ENCODE measurements at places on chromosomes 6 and 20.
A peak's percentile ranks its signal among the peaks of the same experiment; 100 is the strongest.

DNA sequence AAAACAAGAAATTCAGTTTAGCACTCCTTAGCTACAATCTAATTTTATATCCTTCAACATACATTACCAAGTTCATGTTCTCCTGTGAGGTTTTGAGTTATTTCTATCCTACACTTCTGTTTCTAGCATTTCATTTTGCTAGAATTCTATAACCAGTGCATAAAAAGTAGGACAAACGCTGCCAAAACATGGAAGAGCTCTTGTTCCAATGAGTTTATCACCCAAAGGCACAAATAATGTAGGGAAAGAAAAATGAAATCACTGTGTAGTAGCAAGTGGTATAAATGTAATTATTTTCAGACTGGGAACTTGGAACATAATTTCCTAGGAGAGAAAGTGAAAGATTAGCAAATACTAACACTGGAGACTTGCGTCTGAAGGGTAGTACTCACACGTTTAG is 413.3 kb upstream of the NRSN1 start:
- DNase-seq, result no peak

DNA sequence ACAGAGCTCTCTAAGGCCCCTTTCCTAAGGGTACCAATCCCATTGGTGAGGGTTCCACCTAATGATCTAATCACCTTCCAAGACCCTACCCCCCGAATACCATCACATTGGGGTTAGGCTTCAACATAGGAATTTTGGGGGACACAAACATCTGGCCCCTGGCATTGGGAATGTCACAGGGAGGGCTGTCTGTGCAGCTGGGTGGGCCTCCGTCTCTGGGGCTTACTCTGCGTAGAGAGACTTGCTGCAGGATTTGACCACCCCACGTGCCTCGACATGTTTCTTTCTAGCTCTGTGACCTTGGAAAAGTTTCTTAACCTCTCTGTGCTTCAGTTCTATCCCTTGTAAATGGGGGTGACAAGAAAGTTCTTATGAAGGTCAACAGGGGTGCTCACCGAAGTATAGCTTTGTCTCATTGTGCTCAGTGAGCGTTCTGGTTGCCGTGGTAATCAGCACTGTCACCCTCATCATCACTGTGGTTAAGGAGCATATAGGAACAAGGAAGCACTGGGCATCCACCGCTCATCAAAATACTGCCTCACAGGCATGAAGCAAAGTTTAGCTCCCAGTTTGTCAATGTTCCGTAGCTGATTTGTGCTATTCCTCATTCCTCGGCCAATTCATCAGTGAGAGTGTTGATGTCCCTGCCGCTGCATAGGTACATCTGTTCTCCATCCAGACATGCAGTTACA is 152.8 kb downstream of the SYCP2 start:
- no peak for DNase-seq

- DNase-seq, result no peak
Observed at GRCh38 chr6:151313066-151313491, 73.3 kb downstream of the AKAP12 start.

DNA sequence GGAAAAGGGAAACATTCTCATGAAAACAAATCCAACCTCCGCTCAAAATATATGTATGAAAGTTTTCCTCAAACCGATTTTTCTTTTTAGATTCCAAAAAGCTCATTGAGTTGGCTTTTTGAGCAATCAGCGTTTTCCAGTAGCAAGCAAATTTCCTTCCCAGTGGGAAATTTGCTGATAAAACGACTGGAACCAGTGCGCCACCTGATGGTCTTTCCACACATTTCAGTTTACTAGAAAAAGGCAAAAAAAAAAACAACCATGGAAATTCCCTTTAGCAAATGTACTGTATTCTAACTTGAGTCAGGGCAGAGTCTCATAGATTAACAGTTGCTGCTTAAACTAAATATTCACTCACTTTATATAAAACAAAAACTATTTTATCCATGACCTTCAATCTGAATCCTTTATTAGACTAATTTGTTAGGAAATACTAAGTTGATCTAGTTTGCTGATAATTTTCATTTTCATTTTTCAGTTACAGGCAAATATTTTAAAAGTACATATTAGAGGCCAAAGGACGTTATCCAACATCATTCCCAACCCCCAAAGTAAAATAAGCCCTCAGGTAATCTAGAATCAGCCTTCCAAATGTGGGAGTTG is 271.5 kb downstream of the FOXA2 start:
- no peak for DNase-seq

DNA sequence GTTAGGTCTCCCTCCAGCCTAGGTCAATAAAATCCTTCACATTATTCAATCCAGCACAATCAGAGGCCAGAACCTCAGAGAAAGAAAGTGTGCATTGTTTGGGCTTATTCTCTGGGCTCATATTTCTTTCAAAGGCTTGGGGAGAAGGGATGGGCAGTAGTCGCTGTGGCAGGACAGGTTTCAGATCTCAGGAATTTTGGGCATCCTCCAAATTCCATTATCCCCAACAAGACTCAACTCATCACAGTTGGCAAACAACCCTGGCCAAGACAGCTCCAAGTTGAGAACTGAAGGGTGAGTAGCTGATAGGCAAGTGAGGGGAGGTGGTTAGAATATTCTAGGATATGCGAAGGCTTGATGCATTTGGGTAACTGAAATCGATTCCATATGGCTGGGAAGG is 27.2 kb upstream of the CHD6 start:
- no peak for DNase-seq

DNA sequence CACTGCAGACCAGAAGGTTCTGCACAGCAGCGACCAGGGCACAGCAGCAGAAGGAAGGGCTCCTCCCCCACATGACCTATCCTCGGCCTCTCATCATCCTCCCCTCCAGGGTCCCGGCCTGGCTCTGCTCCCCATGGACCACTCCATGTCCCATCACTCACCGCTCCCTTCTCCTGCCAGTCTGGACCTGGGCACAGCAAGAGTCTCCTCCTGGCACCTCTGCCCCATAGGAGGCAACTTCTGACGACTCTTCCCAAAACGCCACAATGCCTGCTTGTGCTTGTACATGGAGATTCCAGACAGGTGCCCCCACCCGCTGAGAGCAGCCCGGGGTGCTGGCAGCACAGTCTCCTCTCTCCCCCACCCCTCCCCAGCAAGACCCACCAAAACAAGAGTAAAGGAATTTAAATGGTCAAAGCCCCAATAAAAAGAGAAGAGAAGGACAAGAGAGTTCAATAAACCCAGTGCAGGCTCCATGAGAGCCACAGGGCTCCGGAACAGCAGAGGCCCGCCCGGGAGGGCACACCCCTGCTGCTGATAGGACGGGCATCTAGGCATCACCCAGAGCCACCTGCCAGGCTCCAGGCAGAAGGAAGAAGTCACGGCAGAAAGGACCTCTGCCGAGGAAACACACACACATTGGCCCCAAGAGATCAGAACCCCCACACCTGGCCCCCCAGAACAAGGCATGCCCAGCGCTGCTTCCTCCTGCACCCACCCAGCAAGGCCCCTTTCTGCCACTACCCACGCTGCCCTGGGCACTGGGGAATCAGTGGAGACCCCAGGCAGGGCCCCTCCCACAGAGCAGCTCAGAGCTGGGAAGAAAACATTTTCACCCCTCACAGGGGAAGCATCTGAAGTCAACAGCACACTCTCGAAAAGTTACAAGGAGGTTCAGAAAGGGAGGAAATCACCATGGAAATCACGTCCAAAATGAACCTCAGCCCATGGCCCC is 15.2 kb downstream of the TAF4 start:
- DNase-seq, result no peak

DNA sequence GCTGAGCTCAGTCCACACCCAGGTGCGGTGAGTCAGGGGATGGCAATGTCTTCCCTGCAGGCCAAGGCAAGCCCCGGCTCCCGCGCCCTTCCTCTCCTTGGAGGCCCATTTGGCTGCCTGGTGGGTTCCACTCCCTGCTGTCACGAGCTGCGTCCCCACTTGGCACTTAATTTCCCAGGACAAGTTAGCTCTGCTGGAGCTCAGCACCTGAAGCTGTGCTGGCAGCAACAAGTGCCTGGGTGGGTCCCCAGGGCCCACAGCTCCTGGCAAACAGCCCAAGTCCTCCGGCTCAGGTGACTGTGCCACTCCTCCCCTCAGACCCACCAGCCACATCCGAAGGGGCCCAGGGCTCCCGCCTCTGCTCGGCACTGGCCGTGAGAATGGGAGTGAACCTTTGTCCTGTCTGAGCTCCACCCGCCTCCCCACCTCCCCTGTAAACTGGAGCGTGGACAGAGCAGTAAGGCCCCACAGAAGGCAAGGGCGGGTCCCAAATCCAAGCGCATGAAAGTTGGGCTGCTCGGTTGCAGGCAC is 16.9 kb downstream of the LAMA5 start:
- no peak for DNase-seq

- DNase-seq, result no peak
Observed at GRCh38 chr6:140879946-140880345, 1252.8 kb upstream of the GJE1 start.

GRCh38 chr6:31225735-31226134 is 46.2 kb downstream of the HLA-C start:
- no peak for DNase-seq

DNA sequence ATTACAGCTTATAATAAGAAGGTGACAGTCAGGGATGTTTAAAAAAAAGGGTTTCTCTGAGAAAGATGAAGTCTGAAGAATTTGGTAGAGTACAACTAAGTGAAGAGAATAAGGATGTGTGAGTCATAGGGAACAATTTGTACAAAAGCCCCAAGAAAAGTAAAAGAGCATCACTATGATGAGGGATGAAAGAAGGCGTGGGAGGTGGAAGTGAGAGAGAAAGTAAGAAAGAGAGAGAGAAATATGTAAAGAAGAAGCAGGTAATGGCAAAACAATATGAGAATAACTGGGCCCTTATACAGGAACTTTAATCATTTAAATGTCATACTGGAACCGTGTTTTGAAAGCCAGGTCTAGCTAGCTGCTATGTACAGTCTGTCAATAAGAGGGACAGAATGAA is 179.4 kb downstream of the ASCC3 start:
- no peak for DNase-seq

DNA sequence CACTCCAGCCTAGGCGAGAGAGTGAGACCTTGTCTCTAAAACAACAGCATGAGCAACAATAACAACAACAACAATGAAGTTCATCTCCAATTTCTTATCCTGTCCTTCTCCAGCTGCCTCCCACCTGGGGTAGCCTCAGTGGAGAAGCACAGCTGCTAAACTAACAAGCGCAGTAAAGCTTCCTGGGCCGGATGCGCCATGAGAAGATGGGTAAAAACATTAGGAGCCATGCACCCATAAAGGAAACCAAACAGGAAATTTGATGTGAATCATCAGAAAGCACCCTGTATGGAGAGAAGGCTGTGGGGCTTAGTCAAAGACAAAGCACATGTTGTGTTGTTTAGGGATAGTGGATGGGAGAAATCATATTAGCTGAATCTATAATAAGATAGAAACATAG is 61.1 kb upstream of the CCN6 start:
- DNase-seq, result peak; percentile 51

DNA sequence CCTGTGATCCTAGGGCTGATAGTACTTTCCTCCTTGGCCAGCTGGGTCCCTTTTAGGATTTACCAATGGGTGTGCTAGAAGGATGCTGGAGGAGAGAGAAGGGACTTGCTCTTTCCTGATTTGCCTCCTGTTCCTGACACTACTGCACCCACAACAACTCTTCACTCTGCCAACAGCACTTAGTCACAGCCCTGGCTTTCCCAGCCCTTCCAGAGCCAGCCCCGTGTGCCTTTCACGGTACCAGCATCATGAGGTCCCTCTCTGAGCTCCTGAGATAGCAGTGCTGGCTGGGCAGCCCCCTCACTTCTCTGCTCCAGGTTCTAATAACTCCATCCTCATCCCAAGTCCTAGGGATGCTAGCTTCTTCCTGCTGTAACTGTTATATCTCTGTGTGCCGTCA is 80.9 kb downstream of the DNAH8 start:
- no peak for DNase-seq

DNA sequence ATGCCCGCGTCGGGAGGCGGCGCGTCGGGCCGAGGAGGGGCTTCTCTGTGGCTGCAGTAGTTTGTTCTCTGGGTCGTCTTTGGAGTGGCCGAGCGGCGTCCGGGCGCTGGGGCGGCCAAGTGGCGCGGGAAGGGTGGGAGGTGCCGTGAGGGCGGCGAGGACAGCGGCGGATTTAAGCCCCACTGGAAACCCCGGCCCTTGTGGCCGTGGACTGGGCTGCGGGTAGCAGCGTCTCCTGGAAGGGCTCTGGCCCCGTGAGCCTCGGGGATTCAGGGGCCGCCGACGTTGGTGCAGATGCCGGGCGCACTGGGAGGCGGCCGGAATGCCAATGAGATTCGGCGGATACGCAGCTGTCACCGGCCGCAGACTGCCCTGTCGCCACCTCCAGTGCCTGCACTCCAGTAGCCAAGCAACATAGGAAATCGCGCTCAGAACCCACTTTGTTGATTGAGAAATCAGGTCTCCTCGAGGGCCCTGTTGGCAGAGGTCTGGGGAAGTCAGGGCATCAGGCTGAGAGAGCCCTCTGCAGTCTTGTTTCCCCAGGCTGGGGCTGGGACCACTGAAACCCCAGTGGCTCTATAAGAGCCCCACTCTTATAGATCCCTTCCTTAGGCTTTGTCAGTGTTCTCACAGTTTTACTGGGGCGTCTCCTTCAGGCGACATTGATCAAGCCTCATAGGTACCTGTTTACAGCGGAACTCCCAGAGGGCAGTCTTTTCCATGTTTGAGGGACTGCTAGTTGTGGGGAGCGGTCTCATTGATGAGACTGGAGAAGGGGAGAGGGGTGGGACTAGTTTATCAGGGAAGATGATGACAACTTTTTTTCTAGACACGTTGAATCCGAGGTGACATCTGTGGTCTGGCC is 642 bp downstream of the GZF1 start:
- DNase-seq, result peak; percentile 36

DNA sequence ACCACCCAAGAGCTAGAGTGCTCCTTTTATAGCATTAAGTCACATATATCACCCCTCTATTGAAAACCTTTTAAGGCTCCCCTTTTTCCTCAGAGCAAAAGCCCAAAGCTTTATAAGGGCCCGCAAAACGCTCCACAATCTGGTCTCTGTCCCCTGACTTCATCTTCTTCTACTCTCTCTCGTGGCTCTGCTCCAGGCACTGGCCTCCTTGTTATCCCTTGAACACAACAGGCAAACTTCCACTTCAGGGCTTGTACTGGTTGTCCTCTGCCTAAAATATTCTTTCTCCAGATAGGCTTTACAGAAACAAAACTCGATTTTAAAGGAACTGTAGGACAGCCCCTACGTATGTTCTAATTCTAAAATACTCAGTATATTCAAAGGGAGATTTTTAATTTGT is 44.0 kb upstream of the SPDEF start:
- no peak for DNase-seq

GRCh38 chr20:41382791-41383305 is 16.2 kb upstream of the EMILIN3 start:
- DNase-seq, result no peak

DNA sequence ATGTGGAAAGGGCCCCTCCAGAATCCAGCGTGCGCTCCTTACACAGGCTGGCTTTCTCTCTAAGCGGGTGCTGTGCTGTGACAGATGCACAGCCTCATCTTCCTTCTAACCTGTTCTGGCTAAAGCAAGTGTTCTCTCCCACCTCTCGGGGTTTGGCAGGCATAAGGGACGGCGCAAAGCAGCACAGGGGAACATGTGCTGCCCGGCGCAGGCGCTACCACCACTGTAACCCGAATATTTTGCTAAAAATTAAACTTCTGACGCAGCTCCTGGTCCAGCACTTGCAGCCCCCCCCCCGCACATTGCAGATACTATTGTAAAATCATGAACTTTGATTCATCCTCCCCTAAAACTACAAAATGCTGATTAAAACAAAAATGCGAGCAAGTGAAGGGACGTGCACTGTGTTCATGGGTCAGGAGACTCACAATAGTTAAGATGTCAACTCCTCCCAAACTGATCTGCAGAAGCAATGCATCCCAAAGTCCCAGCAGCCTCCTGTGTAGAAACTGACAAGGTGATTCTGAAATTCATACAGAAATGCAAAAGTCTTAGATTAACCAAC is 43.0 kb downstream of the TAF4 start:
- no peak for DNase-seq
